A549 treated with Mapracorat at 1 μM for 4 hours (cell line): ENCODE measurements at places on chromosomes 13 and 19. TPM values are rescaled to one million over a fixed set of nuclear protein-coding genes. Genes with fewer than 3 reads are reported as not detected.

ZNF773 gene
- total RNA-seq: 4.1 to 6.7 TPM (median 4.4 TPM) in 5 replicates

MISP gene
- total RNA-seq: 66.4 to 87.9 TPM (median 83.2 TPM) in 5 replicates

F10 gene
- 0.15 TPM in 1 of 5 replicates, not detected in the others for total RNA-seq

SERP2 gene
- not detected in 5 replicates for total RNA-seq

C19orf85 gene
- not detected in 5 replicates for total RNA-seq

SRRM5 gene
- total RNA-seq: 0.53 to 1.1 TPM (median 0.79 TPM) in 5 replicates

EBI3 gene
- total RNA-seq: 2.8 to 4.4 TPM (median 3.3 TPM) in 5 replicates

OSCAR gene
- 0.22 to 0.33 TPM (median 0.30 TPM) in 5 replicates for total RNA-seq

TLE2 gene
- 2.0 to 2.9 TPM (median 2.1 TPM) in 5 replicates for total RNA-seq

NLRP11 gene
- total RNA-seq: 0.04 TPM in 1 of 5 replicates, not detected in the others

ZNF665 gene
- total RNA-seq: not detected in 5 replicates

MAB21L1 gene
- total RNA-seq: not detected in 5 replicates

MAG gene
- not detected in 5 replicates for total RNA-seq

PDE4C gene
- total RNA-seq: 0.24 to 0.49 TPM (median 0.28 TPM) in 4 of 5 replicates, not detected in the other

HRC gene
- total RNA-seq: not detected in 5 replicates

C3 gene
- 40.6 to 52.1 TPM (median 49.5 TPM) in 5 replicates for total RNA-seq

ZNF414 gene
- 16.7 to 18.6 TPM (median 17.0 TPM) in 5 replicates for total RNA-seq

ZNF699 gene
- 0.70 to 2.1 TPM (median 1.4 TPM) in 5 replicates for total RNA-seq

KLK14 gene
- total RNA-seq: 0.20 to 0.55 TPM (median 0.43 TPM) in 5 replicates
